Caki2 (cell line): ENCODE measurements at places on chromosomes 11 and 22.

DNA sequence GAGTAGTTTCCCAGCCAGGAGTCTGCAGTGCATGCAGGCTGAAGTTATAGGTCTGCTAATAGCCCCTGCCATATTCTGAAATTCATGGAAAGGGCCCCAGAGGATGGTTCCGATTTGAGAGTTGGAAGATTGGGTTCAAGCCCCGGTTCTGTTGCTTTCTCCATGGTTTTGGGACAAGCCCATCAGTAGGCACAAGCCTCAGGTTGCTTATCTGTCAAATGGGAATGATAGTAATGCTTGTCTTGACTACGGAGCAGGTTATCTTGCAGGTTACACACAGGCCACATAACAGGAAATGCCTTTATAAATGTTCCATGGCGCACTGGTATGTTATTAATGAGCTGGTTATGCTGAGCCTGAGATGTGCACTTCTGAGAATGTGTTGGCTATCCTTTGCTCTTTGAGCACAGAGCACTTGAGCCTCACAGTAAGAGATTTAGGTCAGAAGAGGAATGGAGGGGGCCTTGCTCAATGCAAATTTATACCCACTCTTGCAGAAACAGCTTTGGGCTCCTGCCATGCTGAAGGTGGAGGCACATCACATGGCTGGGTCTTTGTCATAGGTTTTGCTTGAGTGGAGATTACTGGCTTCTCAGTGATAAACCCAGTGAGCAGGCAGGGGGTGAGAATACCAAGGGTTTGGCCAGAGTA is 47.1 kb downstream of the ZNRF3 start:
- DNase-seq: peak; percentile 96

DNA sequence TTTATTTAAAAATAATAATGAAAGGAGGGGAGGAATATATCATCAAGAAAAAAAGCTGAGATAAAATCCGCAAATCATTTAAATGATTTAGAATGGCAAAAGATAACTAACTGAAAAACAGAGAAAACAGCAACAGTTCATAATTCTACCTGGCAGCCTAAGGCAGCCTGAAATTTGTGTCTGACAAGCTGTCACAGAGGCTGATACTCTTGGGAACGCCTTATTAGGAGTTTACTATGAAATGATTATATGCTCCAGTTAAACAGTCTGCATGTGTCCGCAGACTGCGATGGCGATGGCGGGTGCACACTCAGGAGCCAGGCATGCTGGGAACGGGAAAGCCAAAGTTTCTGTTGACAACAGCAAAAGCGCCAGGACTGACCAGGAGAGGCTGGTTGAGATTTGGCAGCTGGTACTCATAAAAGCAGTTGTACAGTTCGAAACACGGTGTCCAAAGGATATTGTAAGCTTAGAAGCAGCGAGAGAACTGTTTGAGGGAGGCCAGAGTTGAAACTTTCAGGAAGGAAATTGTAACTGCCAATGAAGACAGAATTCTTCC is 172.9 kb upstream of the MPPED2 start:
- DNase-seq: no peak

- DNase-seq: no peak
Observed at GRCh38 chr11:26344647-26345046, 12.7 kb downstream of the ANO3 start.

GRCh38 chr11:120929664-120930154 is 94.2 kb upstream of the TBCEL start:
- DNase-seq: no peak
